ENCODE measurements at places on chromosomes 1 and 21.

GRCh38 chr21:45029298-45029947, 45.0 kb upstream of the ADARB1 start:
- no peak for DNase-seq

- DNase-seq, result no peak
Measured at GRCh38 chr1:88976235-88976634, 16.2 kb downstream of the KYAT3 start.

- DNase-seq, result peak; percentile 55
Measured at GRCh38 chr1:224644553-224645154, 28.5 kb downstream of the CNIH3 start.

DNA sequence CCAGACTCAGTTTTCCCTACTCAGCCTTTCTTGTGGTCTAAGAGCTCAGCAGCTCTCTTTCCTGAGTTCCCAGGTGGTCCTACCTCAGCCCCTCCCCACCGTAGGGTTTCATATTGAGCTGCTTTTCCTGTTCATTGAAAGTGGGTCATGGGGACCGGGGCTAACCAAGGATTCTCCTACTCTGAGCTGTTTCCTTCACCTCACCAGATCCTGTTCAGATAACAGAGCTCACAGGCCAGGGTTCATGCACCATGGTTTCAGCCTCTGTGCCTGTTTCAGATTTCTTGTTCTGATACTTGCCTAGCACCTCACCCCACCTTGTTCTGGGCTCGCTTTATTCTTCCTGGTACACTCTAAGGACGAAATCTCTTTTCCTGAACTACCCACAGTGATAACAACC, 8.5 kb downstream of the UBQLN4 start:
- DNase-seq, result no peak

- no peak for DNase-seq
Measured at GRCh38 chr1:3996846-3997705, 97.0 kb upstream of the C1orf174 start.

DNA sequence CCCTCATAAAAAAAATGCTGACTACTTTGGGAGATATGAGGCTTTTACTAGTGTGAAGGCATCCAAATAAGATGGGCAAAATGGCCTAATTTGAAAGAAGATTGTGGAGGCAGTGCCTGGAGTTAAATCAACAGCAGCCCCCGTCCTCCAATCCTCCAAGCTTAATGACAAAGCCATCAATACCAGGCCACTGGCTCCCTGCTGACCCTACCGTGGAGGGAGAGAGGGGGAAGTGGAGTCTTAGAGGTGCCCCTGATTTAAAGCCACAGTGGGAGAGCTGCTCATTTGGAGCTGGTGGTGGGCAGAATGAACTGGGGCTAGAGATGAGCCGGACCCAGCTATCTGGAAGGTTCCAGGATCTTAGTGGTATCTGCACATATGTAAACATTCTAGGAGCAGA, 24.3 kb upstream of the KNCN start:
- DNase-seq, result no peak

DNA sequence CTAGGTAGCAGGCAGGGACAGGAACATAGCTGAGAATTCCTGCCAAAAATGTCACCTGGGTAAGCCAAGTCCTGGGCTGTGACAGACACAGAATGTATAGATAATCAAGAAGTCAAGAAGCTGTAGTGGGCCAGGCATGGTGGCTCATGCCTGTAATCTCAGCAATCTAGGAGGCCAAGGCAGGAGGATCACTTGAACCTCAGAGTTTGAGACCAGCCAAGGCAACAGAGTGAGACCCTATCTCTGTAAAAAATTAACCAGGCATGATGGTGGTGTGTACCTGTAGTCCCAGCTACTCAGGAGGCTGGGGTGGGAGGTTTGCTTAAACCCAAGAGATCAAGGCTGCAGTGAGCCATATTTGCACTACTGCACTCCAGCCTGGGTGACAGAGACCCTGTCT, 3.3 kb upstream of the ALG14 start:
- no peak for DNase-seq

- peak; percentile 34 for DNase-seq
Measured at GRCh38 chr1:78045926-78046778, at the start of gene GIPC2. Gene GIPC2, plus strand, starts transcription at chr1:78045966. Its CDS starts 129 bp downstream, at chr1:78046095.

DNA sequence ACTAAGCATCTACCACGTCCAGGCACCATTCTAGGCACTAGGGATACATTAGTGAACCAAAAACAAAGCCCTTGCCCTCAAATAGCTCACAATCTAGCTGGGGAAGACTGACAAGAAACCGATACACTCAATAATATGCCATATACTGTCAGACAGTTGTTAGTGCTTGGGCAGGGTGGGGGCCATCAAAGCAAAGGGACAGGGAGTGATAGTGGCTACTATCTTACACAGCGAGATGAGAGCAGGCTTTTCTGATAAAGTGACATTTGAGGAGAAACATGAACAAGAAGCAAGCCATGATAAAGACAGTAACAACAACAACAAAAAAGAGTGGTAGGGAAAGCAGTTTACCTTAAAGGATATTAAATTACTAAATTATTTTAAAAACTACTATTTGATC, 41.1 kb downstream of the ERO1B start:
- no peak for DNase-seq

- no peak for DNase-seq
Measured at GRCh38 chr1:101154547-101154946, 82.3 kb upstream of the S1PR1 start.

- DNase-seq, result no peak
Measured at GRCh38 chr1:167126811-167127210, 32.9 kb downstream of the STYXL2 start.

GRCh38 chr1:160401487-160401805, 1.1 kb downstream of the VANGL2 start:
- no peak for DNase-seq

- DNase-seq, result no peak
Measured at GRCh38 chr1:47443530-47444296, 5.9 kb downstream of the FOXD2 start.

DNA sequence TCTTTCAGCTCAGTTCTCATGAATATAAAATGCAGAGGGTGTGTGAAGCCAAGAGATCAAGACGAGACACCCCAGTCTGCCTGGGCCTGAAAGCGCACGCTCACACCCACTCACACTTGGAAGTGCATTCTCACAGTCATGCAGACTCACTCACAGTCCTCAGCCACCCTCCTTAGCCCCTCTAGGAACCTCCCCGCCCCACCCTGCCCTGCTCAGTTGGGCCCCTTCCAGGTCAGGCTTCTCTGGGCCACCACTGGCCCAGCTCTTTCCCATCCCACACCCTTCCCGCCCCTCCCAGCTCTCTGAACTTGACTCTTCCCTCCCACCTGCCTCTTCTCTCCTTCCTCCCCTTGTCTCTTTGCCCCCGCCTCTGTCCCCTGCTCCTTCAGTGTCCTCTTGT, 93.8 kb downstream of the EPHB2 start:
- no peak for DNase-seq

GRCh38 chr1:25754470-25755181, 45.4 kb upstream of the SELENON start:
- DNase-seq, result no peak

DNA sequence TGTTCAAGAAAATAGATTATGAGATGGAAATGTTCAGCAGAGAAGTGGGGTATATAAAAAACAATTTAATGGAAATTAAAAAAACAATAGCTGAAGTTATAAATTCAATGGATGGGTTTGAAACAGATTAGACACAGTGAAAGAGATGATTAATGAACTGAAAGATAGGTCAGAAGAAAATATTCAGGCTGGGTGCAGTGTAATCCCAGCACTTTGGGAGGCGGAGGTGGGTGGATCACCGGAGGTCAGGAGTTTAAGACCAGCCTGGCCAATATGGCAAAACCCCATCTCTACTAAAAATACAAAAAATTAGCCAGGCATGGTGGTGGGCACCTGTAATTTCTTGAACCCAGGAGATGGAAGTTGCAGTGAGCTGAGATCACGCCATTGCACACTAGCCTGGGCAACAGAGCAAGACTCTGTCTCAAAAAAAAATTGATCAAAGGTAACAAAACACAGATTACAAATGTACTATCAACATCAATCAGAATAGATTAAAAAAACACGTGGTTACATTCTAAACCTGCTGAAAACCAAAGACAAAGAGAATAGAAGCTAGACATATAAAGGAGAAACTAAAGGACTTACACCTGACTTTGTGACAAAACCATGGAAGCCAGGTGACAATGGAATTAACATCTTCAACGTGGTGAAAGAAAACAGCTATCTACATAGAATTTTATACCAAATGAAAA, 4.8 kb upstream of the SUMO3 start:
- no peak for DNase-seq

GRCh38 chr21:41521489-41522027, 13.6 kb upstream of the TMPRSS2 start:
- no peak for DNase-seq

- DNase-seq, result no peak
Measured at GRCh38 chr1:76075188-76075489, 593 bp downstream of the ST6GALNAC3 start.

GRCh38 chr1:61090546-61091202, 8.3 kb downstream of the NFIA start:
- DNase-seq, result no peak

Measured in GM12892 (cell line).